ENCODE measurements at places on chromosomes 13 and 19. TPM values are rescaled to one million over a fixed set of nuclear protein-coding genes. Genes with fewer than 3 reads are reported as not detected.

TMEM259 gene
- total RNA-seq = 361 TPM

CGB3 gene
- not detected for total RNA-seq

SPRED3 gene
- 3.6 TPM for total RNA-seq

CFD gene
- 118 TPM for total RNA-seq

CLEC4M gene
- not detected for total RNA-seq

ADM5 gene
- not detected for total RNA-seq

ATP4A gene
- total RNA-seq = 890 TPM

P2RY11 gene
- total RNA-seq = 16.5 TPM

KCTD15 gene
- total RNA-seq = 54.6 TPM

LILRA1 gene
- not detected for total RNA-seq

PNMA8B gene
- total RNA-seq = 1.3 TPM

IFNL1 gene
- not detected for total RNA-seq

KCNRG gene
- 1.2 TPM for total RNA-seq

CYP4F8 gene
- total RNA-seq = not detected

S1PR5 gene
- not detected for total RNA-seq

ZNF491 gene
- 21.4 TPM for total RNA-seq

C19orf85 gene
- not detected for total RNA-seq

- DNase-seq = no peak
Observed at GRCh38 chr13:41915081-41915480, 45.8 kb downstream of the VWA8 start.

GRCh38 chr13:113209336-113209758 is at the start of gene CUL4A:
CUL4A (plus strand) TSS chr13:113209613; CDS start chr13:113209628, 15 bp downstream.
- peak; percentile 93 for DNase-seq

- DNase-seq = no peak
Observed at GRCh38 chr13:43933378-43933777, 53.7 kb downstream of the LACC1 start.

DNA sequence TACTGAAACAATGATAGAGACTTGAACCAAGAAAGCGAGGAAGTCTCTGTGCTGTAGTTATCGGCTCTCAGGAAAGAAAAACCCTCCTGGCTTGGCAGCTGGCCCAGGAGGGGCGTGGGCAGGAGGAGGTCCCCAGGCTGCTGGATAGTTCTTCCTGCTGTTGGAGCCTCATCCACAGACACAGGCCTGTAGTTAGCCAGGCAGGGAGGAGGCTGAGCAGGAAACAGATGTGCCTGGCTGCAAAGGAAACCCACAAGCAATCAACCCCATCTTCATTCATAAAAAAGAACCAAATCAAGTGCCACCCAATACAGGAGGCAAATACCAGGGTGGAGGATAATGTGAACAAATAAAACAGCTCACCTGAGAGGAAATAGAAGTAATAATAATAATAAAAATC is 86.2 kb downstream of the IRS2 start:
- peak; percentile 75 for DNase-seq

GRCh38 chr13:27634231-27634630 is 12.5 kb downstream of the POLR1D start:
- no peak for DNase-seq

GRCh38 chr19:48933382-48933932 is at the start of gene DHDH:
DHDH (plus strand) TSS chr19:48933699; CDS start chr19:48933722, 23 bp downstream.
- peak; percentile 94 for DNase-seq

DNA sequence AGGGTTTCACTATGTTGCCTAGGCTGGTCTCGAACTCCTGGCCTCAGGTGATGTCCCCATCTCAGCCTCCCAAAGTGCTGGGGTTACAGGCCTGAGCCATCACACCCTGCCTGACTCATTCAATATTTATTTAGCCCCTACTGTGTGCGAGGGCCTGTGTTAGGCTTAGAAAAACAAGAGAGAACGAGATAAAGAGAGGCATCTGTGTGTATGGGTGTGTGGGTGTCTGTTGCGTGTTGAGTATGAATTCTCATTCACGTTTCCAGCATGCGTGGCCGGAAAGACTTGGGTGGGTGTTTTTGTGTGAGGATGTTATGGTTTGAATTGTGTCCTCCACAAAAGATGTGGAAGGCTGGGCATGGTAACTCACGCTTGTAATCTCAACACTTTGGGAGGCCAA is 9.5 kb downstream of the GADD45B start:
- DNase-seq = no peak

DNA sequence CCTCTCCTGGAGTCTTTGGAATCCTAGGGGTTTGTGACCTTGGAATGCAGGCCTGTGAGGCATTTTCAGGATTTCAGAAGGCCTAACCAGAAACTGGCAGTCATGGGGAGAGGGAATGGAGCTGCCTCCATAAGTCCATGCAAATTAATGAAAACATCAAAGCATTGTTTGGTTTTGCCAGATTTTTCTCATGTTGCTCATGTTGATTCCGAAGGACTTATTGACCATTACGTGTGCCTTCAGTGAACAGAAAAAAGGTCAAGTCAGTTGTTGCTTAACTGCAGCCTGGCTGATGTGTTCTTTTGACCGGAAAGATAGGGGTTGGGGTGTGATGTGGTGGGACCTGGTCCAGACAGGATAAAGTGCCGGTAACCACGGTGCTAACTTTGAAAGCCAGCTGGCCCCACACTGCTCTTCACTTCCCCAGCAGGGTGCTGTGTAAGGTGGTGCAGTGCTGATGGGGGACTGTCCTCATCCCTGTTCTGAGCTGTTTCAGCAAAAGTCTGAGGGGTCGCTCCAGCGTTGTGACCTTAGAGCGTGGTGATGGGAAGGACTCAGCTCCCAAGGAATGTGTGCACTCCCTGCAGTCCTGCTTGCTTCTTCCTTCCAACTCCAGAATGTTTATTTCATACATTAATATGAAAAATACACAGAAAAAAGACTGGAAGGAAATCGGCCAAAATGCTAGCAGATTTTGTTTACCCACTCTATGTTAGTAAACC is 3.5 kb downstream of the RNF113B start:
- peak; percentile 38 for DNase-seq

DNA sequence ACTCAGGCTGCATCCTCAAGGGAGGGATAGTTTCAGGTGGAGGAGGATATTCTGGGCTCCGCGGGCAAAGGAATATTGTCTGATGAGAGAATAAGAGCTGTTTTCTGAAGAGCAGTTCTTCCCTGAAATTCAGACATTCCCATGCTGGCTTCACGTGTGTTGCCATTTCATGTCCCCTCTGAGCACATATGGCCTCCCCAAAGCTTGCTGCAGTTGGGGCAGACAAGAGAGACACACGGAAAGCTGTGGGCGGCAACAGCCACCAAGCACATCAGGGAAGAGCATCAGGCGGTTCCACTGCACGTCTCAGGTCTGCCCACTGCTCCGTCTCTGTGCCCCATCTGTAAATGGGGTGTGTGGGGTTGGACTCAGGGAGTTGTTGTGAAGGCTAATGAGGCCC is 247.5 kb upstream of the TSHZ3 start:
- no peak for DNase-seq

DNA sequence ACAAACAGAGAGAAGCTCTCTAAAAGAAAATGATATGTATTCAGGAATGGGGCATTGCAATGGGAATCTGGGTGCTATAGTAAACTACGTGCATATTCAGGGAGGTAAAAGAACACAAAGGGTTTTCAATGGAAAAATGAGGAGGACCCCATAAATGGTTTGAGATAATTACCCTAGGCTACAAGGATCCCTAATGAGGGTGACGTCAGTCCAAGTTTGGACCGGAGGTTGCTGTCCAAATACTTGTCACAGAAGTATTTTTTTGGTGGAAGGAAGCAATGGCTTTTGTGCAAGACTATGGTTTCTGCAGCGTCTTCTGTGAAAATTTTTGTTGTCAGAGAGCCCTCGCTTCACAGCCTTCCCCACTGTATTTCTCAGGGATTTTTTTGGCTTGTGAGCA is 995 bp upstream of the CEACAM18 start:
- DNase-seq = no peak

GRCh38 chr19:5719274-5719960 is 529 bp downstream of the LONP1 start:
- peak; percentile 51 for DNase-seq

- peak; percentile 49 for DNase-seq
Observed at GRCh38 chr19:45515807-45516401, 8.6 kb downstream of the VASP start.

DNA sequence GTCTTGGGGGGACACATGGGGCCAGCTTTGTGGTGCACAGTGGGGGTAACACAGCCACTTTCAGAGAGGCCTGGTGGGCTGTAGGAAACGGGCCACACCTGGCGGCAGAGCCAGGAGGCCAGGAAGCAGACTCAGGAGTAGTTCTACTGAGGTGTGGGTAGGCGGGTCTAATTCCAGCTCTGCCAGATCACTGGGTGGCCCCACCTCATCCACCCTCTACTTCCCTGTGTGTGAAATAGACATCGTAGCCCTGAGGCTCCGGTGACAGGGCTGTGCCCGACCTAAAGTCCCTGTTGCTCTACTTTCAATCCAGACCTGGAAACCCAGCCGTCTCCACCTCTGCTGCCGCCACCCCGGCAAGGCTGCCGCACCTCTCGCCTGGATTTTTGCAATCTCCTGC is 4.0 kb downstream of the NKPD1 start:
- DNase-seq = peak; percentile 36

GRCh38 chr13:77386046-77386445 is 59.2 kb upstream of the MYCBP2 start:
- no peak for DNase-seq

DNA sequence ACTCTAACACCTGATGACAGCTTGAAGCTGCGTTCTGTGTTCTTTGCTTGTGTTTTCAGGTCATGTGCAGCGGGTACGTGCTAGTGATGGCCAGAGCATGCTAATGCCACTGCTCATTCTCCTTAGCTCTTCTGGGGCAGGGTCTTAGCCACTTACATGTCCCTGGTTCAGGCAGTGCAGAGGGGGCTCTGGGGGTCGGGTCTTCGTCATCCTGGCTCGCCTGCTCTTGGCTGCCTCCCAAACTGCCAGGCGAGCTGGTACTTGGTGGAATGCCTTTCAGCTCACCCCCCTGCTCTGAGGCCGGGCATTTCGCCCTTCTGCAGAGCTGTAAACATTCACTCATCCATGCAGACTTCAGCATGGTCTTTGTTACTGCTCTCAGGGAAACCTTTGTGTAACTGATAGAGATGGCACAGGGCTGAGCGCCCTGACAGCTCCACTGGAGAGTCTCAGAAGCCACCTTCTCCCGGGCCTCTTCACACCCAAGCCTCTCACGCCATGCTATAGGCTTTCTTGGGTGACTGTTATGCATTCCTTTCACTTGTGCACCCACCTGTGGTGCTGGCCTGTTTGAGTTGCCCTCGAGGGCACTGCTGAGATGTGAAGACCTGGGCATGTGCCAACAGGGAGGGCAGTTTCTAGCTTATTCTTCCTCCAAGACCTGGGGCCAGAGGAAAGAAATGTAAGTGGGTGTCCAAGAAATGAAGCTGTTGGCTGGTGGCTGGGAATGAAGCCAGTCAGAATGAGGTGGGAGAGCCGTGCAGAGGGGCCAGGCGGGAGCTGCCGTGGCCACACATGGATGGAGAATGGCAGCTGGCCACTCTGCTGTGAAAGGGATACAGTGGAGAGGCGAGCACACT is 24.4 kb downstream of the FAM124A start:
- peak; percentile 80 for DNase-seq

DNA sequence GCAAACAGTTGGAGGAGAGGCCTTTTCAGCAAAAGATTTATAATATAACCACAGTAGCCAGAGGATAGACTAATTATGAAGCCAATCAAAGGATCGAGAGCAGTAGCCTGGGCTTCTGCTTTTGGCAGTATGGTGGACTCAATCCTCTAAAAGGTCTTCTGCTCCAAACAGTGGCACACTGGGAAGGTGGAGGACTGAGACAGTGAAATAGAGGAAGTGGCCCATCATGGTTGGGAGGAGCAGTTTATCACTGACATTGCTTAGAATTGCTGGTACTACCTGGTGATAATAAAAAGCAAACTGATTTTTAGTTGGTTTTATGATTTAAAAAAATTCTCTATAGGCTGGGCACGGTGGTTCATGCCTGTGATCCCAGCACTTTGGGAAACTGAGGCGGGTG is 20.9 kb upstream of the PLAUR start:
- no peak for DNase-seq

DNA sequence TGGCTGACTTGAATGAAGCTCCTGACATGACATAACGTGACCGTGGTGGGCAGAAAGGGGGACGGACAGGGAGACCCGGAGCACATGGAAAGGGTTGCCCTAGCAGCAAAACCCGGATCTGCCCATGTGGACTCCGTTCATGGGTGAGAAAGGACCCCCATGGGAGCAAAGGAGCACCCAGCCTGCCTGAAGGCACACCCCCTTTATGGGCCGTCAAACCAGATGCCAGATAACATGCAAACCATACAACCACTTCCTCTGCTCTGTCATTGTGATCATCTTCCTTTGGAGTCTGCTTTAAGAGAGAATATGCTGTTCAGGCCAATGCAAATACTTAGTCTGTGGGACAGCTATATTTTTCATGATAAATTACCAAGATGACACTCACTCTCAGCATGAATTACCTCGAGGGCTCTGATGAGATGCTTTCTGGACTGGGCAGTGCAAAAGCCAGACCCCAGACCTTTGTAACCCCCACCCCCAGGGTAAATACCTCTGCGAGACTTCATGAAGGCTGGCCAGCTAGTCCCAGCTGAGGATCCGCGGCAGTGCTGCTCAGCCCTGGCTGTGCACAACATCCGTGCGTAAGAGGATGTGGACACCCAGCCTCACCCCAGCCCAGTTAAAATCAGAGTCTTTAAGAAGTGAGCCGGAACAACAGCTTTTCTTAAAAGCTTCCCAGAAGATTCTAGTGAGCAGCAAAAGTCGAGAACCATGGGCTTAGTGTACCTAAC is 126.6 kb downstream of the USP12 start:
- no peak for DNase-seq

- DNase-seq = no peak
Observed at GRCh38 chr19:40130013-40130412, 39.3 kb upstream of the ZNF780A start.

- DNase-seq = peak; percentile 59
Observed at GRCh38 chr19:47609906-47610894, 1.3 kb downstream of the BICRA start.

DNA sequence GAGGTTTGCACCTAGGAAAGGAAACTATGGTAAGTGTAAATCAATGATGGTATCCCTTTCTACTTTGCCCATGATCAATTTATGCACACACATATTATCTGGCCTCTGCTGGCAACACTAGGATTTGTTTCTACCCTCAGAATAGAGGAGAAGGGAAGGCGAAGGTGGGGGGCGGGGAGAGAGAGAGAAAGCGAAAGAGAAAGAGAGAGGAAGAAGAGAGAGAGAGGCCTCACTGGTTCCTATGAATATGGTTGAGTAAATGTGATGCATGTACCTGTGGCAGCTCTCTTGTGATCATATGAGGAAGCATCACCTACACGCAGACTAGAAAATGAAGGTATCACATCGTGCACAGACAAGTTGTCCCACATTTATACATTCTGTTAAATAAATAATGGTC is 882.0 kb upstream of the SLITRK6 start:
- DNase-seq = no peak
